HCT116 (cell line): ENCODE measurements at places on chromosomes 2 and 18.

DNA sequence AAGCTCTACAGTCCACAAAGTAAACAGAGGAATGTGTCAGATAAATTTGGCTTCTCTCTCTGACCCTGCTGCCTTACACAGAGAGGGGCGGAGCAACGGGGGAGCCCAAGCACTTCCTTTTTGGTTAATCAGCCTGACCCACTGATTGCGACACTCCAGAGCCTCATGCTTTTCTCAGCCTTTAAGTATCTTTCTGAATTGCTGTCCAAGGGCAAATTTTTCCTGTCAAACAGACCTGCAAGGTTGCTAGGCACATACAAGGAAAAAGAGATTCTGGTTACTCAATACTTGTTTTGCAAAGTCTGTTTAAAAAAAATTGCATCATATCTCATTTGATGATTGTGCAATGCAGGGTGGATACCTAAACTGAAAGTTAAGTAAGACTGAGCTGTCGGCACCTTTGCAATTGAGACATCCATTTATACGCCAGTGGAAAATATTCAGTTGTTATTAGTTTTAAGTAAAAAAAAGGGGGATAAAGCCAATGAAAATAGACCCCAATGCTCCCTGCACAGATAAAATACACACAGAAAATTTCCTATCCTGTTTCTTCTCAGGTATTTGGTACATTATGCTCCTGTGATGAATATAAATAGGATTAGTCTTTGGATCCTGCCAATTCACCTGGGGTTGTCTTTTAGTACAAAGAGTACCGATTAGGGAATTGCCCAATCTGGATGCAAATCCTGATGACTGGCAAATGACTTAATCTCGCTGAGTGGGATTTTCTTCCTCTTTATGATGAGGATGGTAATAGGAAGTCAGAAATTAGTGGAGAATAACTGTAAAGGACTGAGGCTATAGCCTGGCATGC is 260.2 kb upstream of the TRIB2 start:
- DNase-seq: peak; percentile 48

DNA sequence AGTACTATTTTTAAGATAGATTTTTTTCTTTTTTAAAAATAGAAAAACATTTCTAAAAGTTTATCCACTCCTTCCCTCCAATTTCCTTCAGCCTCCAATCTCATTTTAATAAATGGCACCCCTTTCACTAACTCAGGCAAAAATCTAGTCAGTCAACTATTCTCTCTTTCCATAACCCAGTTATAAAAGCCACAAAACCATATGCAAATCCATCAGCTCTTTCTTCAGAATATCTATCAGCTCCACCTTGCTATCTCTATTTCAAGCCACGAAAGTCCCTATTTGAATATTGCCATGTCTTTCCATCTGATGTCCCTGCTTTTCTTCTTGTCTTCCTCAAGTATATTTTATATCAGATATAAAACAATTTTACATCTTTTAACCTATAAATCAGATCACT is 397.1 kb downstream of the ERBB4 start:
- DNase-seq: no peak

- DNase-seq: no peak
These were observed 428 bp upstream of the MAP3K20 start for GRCh38 chr2:173075056-173075780.

DNA sequence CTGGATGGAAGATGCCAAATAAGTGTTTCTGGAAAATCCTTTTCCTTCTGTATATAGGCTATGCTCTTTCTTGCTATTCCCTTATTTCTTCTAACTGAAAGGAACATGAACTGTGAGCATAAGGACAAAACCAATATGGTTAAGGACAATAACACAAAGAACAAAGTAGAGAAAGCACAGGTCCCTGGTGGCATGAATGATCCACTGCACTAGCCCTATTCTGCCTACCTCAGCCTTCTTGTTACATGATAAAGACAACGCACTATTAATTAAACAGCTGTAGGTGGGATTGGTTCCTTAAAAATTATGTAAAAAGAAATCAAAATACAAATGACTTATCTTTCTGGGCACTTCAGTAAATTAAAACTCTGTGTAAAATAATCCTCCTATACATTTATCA is 1.9 kb upstream of the WDR75 start:
- no peak for DNase-seq

DNA sequence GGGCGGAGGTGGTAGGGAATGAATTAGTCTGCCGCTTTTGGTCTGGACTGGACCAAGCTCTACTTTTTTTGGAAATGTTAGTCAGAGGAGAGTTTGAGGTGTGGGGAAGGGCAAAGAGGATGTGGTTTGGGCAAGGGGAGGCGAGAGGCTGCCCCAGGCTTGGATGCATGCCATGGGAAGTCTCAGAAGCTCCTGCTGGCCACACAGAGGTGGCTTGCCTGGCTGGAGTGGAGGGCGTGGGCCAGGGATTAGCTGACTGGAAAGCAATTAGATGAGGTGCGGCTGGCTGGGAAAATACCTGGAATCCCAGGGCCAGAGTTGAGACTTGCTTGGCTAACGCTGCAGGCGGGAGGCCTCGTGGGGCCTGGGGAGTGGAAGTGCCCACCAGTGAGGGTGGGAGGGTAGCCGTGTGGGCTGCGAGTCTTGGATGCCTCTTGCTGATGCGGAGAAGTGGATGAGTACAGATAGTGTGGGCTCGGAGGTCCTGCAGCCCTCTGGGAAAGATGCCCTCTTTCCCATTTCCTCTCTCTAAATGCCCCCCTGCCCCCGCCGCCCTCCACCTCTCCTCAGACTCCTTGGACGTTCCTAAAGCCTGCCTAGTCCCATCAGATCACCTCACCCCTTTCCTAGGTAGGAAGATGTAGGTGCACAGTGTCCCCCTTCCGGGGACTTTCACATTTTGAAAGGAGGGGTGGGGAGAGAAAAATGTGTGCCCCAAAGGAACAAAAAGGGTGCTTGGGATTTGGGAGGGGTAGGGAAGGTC is 117.6 kb downstream of the SMAD7 start:
- peak; percentile 84 for DNase-seq

DNA sequence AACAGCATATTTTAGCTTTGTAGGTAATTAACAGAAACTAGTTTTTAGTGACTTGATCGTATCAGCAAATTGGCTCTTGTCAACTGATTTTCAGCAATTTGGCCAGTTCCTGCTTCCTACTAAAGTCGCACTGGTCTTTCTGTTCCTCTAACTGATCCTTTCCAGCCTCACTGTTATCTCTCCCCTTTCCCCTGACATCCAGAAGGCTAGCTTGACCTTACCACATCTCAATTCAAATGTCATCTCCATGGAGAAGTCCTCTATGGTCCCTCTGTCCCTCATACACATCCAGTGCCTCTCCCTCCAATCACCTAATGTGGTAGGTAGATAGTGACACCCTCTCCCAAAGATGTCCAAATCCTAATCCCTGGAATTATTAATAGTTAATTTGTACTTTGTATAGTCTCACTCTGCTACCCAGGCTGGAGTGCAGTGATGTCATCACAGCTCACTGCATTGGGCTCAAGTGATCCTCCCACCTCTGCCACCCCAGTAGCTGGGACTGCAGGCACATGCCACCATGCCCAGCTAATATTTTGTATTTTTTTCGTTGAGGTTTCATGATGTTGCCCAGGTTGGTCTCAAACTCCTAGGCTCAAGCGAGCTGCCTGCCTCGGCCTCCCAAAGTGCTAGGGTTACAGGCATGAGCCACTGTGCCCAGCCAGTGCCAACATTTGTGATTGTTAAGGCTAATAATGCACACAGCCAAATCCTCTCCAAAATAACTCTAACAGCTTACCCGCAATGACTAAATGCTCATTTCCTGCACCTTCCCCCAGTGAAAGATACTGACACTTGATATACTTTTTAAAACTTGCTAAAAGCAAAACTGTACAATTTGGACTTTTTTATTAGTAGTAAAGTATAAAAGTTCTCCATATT is 16.9 kb downstream of the PSTPIP2 start:
- DNase-seq: no peak

- DNase-seq: no peak
These were observed 202.7 kb upstream of the SLC14A2 start for GRCh38 chr18:45412577-45412976.

- no peak for DNase-seq
These were observed 18.1 kb downstream of the BCL2 start for GRCh38 chr18:63301434-63301833.

GRCh38 chr2:127520424-127520823 is 5.9 kb downstream of the IWS1 start:
- no peak for DNase-seq

- no peak for DNase-seq
These were observed 124.8 kb upstream of the CXCR4 start for GRCh38 chr2:136242687-136243277.

DNA sequence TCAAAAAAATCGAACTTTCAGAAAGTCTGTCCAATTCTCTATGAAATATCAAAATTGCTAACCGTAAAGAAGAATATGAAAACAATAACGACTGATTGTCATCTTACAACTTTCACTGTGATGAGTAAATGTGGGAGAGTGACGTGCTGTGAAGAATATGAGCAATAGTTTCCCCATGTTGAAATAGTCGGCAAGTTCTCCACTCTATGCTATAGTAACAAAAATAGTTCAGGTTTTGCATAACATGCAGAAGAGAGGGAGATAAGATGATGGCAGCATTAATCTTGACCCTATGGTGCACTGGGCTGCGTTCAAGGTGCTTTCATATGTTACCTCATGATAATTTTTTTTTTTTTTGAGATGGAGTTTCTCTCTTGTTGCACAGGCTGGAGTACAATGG is 196.8 kb upstream of the CYRIA start:
- DNase-seq: no peak

GRCh38 chr2:208245746-208246145 is 9.1 kb downstream of the IDH1 start:
- DNase-seq: no peak

DNA sequence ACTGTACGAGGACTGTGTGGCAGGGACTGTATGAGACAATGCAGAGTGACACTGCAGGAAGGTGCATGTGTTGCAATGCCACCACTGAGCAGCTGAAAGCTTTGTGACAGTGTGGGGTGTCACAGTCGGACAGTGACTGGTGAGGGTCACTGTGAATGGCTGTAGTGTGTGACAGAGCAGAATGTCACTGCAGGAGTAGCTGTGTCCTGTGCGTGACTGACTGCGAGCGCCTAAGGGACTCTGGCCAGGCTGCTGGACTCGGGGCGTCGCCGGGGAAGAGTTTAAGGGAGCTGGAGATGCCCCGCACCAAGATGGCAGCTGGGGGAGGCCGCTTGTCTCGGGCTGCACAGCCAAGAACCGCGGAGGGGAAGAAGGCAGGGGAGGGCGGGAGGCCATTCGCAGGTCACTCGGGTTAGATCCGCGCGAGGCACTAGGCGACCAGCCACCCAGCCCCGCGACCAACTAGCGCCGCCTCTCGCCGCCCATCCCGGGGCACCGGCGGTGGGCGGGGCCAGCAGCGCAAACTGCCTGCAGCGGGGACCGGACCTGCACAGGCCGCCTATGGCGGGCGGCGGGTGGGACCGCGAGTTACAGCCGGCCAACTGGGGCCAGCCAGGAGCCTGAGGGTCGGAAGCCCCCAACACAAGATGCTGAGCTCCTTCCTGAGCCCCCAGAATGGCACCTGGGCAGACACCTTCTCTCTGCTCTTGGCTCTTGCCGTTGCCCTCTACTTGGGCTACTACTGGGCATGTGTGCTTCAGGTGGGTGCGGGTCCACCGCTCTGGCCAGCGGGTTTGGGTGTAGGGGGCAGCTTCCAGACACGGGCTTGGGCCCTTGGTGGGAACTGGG is at the start of gene ABHD1:
TSS of gene ABHD1 (plus strand) at position 514 of the 849 bp plus-strand sequence. CDS start at position 648, 134 bp downstream.
- no peak for DNase-seq

- no peak for DNase-seq
These were observed 106.1 kb downstream of the ZNF516 start for GRCh38 chr18:76388891-76389423.

GRCh38 chr2:204726831-204727230 is 181.6 kb downstream of the PARD3B start:
- DNase-seq: no peak

- DNase-seq: no peak
These were observed 1028.6 kb upstream of the ZEB2 start for GRCh38 chr2:145548479-145548878.
